ENCODE measurements at places on chromosomes 11 and 22. TPM values are rescaled to one million over a fixed set of nuclear protein-coding genes. Genes with fewer than 3 reads are reported as not detected.

Gene TRIM6
- 2.9 TPM for total RNA-seq

Gene APOBEC3A
- not detected for total RNA-seq

Gene CBLIF
- not detected for total RNA-seq

Gene LARGE2
- not detected for total RNA-seq

Gene C11orf65
- total RNA-seq, result 0.62 TPM

Gene RTN4R
- 0.13 TPM for total RNA-seq

Gene RASSF10
- not detected for total RNA-seq

Gene CRYBB3
- not detected for total RNA-seq

Gene PHF21B
- total RNA-seq, result not detected

Gene ANKK1
- total RNA-seq, result 0.06 TPM

Gene DRG1
- 90.8 TPM for total RNA-seq

Gene TBX10
- not detected for total RNA-seq

Gene IRAG1
- total RNA-seq, result 73.2 TPM

Gene FREY1
- total RNA-seq, result 0.44 TPM

Gene NF2
- total RNA-seq, result 66.1 TPM

Gene RASD2
- total RNA-seq, result 0.12 TPM

Gene OR51E2
- total RNA-seq, result not detected

Gene MYBPC3
- not detected for total RNA-seq

Gene LMO2
- 92.6 TPM for total RNA-seq

Gene TBCEL
- 17.2 TPM for total RNA-seq

Gene RAB39A
- not detected for total RNA-seq

Gene POU2AF3
- total RNA-seq, result not detected

Gene LRRC74B
- not detected for total RNA-seq

Gene CENPM
- 28.4 TPM for total RNA-seq

Gene MRPL17
- total RNA-seq, result 85.9 TPM

Gene TMEM25
- total RNA-seq, result 4.6 TPM

Gene WBP2NL
- total RNA-seq, result 0.37 TPM

Gene PLEKHA7
- total RNA-seq, result 0.31 TPM

Gene KCNK7
- total RNA-seq, result 0.06 TPM

Gene ISX
- not detected for total RNA-seq

Gene TIMP3
- total RNA-seq, result 23.5 TPM
